ENCODE measurements at places on chromosomes 2 and 18.

DNA sequence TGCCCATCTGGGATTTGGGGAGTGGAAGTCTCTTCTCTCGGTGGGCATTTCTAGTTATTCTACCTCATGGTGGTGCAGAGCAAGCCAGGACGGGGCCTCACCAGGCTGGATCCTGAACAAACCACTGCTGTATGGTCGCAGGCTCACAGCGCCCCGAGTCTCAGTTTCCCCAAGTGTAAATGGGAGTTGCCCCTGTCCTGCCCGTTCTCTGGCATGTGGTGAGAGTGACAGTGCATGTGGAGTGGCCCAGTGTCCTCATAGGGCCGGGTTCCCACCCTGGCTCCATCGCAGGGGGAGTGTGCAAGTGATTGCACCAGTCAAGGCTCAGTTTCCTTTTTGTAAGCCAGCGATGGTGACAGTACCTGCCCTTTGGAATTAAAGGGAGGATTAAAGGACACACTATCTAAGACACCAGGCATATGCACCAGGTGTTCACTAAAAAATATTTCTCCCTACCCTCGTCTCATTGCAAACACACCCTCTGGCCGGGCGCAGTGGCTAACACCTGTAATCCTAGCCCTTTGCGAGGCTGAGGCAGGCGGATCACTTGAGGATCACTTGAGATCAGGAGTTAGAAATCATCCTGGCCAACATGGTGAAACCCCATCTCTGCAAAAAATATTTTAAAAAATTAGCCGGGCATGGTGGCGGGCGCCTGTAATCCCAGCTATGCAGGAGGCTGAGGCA is 173.3 kb upstream of the MYCN start:
- DNase-seq: no peak

DNA sequence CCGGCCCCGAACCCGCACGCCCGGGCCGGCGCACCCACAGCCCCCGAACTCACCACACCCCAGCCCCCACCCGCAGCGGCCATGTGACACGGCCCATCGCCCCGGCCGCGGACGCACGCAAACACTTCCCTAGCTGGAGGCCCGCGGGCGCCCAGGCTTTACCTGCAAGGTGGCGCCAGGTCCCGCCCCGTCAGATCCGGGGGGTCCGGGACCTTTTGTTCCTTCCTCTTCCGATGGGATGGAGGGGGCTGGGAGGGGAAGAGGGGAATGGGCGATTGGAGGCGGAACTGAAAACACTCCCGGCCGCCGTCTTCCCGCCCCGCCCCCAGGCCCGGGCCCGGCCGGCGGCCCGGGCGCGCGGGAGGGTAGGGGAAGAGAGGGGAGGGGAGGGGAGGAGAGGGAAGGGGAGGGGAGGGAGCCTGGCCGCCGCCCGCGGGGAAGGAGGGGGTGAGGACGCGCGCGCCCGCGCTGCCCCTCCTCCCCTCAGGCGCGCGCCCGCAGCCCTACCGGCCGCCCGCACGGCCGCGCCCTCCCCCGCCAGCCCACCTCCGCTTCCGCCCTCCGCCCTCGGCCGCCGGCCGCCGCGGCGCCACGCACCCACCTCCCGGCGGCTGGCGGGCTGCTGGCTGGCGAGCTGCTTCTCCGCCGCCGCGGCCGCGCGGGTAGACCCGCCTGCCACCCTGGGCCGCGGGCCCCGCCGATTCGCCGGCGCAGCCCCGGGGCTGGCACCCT is at the start of gene SMAD2:
TSS of gene SMAD2 (minus strand) at position 461 of the 732 bp plus-strand sequence. CDS start 33,903 bp downstream, outside the sequence.
- DNase-seq: no peak

- no peak for DNase-seq
Measured at GRCh38 chr2:16218625-16219024, 278.3 kb downstream of the MYCN start.

DNA sequence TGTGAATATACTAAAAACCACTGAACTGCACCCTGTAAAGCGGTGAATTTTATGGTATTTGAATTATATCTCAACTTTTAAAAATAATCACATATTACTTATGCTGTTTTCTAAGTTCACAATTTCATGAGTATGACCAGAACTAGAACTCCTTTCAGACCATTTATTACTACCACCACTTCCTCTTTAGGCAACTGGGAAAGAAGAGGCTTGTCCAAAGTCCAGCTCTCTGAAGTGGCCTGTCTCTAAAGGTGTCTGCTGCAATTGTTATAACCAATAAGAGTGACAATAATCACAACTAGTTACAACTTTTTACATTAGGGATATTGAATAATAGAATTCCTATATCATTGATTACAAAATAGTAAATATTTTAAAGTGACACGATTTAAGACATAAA is 267.9 kb upstream of the PIK3C3 start:
- DNase-seq: no peak

- no peak for DNase-seq
Measured at GRCh38 chr2:145221516-145221915, 701.6 kb upstream of the ZEB2 start.

DNA sequence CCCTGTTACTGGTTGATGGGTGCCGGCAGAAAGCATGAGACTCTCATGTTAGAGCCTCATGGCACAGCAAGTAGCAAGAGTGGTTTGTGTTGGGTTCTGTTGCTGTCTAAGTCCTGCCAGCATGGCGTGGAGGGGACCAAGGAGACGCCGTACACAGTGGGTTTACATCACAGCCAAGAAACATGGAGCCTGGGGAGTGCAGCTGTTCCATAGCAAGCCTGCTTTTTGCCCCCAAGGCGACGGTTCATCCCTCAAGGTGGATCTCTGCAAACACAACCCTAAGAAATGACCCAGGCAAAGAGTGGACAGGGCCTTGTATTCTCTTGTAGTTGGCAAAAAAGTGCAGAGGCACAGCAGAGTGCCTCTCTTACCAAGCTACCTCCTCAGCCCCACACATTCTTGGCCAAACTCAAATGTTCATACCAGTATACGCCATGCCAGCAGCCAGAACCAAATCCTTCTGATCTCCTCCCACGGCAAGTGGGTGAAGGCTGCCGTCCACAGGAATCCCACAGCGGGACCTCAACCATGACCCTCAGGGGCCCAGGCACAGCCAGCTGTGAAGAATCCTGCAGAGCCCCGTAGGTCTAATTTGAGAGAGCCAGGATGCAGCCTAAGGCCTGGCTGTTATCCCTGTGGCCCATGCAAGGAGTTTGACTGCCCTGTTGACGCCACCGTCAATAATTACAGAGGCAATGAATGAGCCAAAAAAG is 19.0 kb downstream of the SNED1 start:
- no peak for DNase-seq

DNA sequence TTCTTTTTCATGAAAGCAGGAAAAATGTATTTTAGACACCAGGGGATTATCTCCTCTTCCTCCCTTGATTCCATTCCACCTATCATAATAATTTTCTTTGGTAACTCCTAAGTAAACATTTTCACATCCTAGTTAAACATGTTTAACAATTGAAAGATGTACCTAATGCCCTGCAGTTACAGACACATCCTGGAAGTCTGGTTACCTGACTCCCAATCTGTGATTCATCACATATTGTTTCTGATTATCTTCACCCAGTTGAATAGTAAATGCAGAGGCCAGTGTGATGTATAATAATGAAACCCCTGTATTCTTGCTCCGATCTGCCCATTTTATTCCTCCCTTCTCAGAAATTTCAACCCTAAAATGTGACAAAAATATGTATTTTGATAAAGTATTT is 1237.6 kb upstream of the LRRTM1 start:
- no peak for DNase-seq

- DNase-seq: no peak
Measured at GRCh38 chr18:647304-647703, 10.1 kb upstream of the TYMS start.

DNA sequence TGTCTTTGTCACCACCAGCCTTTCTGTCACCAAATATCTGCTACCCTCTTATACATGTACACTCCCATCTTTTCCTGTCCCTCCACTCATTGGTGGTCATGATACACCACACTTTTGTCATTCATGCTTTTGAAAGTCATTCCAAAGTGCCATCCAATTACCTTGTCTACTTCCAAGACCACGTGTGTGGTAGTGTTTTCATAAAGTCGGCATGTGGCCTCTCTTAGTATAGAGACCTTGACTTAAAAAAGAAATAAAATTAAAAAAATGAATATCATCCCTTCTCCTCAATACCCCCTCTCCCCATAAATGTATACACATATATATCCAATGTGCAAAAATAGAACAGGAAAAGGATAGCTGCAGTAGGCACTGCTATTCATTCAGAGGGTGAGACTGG is 271.4 kb downstream of the CNTNAP5 start:
- DNase-seq: no peak

DNA sequence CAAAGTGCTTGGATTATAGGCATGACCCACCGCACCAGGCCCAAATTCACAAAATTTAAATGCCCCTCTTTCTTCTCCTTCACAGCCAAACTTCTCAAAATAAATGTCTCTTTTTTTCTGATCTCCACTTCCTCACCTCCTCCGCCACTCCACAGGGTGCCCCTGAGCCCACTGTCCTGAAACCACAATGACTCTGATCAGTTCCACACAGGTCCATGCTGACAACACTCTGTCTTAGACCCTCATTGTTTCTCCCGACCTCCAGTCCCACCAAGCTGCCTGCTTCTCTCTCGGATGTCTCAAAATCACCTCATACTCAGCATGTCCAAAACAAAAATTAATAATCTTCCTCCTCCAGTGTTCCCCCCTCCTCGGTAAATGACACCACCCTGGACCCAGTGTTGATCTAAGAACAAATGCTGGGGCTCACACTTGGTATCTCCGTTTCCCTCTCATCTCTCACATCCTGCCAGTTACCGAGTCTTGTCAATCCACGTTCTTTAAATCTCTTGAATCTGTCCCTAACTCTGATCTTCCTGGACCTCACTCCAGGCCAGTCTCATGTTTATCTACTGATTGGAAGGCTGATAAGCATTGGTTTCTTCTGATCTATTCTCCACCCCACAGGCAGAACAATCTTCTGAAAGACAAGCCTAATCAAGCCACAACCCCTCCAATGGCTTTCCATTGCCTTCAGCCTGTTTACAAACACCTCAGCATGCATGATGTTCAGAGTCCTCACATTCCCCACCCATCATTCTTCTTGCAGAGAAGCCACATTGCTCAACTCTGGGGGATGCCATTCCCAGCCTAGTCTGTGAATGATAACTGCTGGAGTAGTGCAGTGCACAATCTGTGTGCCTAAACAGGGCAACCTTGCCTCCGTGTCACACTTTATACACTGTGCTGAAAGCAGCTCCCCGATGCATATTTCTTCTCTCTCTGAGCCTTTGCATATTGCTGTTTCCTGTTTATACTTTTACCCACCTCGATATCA is 12.4 kb upstream of the ANKRD44 start:
- no peak for DNase-seq

DNA sequence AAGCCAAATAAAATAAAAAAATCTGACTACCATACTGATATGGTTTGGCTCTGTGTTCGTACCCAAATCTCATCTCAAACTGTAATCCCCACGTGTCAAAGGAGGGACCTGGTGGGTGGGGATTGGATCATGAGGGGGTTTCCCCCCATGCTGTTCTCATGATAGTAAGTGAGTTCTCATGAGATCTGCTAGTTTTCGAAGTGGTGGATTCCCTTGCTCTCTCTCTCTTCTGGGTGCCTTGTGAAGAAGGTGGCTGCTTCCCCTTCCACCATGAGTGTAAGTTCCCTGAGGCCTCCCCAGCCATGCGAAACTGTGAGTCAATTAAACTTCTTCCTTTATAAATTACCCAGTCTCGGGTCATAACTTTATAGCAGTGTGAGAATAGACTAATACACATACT is 123.8 kb upstream of the WDSUB1 start:
- no peak for DNase-seq

DNA sequence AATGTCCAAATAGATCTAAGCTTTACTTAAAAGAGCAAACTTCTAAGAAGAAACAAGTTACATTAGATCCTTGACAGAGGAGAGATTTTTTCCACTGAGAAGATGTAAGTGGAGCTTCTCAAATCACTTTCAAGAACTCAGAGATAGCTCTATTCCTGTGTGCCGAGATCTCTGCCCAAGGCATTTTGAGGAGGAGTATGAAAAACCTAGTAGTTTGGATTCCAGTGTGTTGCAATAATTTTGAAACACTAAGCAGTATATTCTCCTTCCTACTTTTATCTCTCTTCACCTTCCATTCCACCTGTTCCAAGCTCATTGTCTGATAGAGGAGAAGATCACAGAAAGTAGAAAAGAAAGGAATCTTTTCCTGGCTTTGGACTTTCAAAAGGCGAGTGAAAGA is 192.0 kb upstream of the TANK start:
- no peak for DNase-seq

GRCh38 chr2:100163605-100164004 is 21.2 kb upstream of the AFF3 start:
- no peak for DNase-seq

All from COLO829 (cell line).